ENCODE measurements at places on chromosomes 6 and 20. TPM values are rescaled to one million over a fixed set of nuclear protein-coding genes. Genes with fewer than 3 reads are reported as not detected.

RHAG gene
- total RNA-seq = 0.49 TPM

TCP11 gene
- total RNA-seq = 0.25 TPM

ACTL10 gene
- 0.74 TPM for total RNA-seq

FOXP4 gene
- total RNA-seq = 2.2 TPM

PACSIN1 gene
- total RNA-seq = 2.7 TPM

STX11 gene
- total RNA-seq = 0.49 TPM

HLA-DMA gene
- 1.5 TPM for total RNA-seq

OR2B6 gene
- total RNA-seq = not detected

LPA gene
- total RNA-seq = 0.25 TPM

SNAP25 gene
- total RNA-seq = 113 TPM

OTOR gene
- total RNA-seq = under 0.01 TPM

CD24 gene
- 964 TPM for total RNA-seq

NRSN1 gene
- 28.8 TPM for total RNA-seq
